SK-N-SH treated with all-trans-retinoic acid at 6 μM for 48 hours (cell line): ENCODE measurements at places on chromosomes 16 and 17.
A peak's percentile ranks its signal among the peaks of the same experiment; 100 is the strongest.

DNA sequence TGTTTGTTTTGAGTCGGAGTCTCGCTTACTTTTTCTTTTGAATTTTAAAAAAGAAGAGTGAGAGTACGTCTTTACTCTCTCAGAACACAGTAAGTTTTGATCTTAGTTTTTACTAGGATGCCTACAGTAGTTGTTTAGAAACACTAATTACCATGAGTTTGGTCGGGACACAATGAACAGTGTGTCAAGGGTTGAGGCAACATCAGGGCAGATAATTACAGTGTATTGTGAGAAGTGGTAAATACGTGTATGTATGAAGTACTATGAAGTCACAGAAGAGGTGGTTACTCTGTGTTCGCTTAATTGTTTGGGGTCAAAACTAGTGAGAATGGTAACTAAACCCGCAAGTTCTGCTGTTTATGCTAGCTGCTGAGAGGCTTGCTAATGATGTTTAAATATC, 18.2 kb downstream of the PAFAH1B1 start:
- ATAC-seq: no peak

DNA sequence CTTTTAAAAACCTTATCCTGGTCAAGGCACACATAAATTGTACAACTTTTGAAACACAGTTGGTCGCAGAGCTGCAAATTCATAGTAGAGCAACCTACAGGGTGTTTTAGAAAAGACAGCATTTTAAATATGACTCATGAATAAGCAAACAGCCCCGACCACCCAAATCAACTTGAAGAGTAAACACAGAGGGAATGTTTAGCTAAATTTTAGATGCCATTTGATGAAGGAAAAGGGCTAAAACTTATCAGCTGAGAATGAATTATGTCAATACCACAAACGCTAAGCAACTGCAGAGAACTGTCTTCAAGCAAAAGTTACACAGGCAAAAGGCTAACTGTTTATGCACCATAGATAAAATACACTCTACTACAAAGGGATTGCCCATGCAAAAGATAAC, 427.5 kb upstream of the PSMD7 start:
- no peak for ATAC-seq

DNA sequence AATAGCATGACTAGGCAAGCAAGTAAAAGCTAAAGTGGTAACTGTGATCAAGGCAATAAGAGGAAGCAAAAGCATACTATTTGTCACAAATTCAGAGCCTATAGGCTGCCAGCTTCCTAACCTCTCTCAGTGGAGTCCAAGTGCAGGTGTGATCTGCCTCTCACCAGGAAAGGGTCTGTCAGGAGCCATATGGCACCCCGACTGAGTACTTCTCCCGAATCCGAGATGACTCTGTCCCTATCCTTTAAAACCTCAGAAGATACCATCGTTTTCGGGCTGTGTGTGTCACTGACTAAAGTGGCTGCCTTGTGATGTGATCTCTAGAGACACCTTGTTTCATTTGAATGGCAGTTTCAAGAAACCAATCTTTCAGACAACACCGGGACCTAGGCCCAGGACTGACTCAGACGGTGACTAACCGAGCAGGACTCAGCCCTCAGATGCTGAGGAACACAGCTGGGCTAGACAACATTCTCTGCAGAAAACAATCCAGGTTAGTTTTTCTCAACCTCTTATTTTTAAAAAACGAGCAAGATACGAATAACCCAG, 63.6 kb downstream of the SMG6 start:
- peak; percentile 87 for ATAC-seq

GRCh38 chr16:14559809-14560241, 70.2 kb downstream of the PARN start:
- no peak for ATAC-seq

DNA sequence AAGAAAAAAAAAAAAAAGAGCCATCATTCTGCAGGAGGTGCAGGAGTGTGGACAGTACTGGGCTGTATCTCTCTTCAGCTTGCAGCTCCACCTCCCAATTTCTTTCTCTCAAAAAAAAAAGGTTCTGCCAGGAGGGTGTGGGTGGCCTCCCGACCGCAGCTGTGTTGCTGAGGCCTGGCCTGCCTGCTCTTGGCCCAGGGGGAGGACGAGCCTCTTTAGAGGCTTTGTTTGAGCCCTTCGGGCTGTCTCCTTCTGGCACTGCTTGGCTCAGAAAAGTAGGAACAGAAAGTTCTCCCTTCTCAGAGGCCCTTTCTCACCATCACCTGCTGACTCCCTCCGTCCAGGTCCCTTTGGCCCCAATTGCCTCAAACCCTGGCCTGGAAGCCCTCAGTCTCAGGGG, 22.2 kb upstream of the C17orf107 start:
- no peak for ATAC-seq
